NCI-H1694 treated with DMSO at 0.1 percent for 48 hours (cell line): ENCODE measurements at places on chromosomes 5 and 9.

DNA sequence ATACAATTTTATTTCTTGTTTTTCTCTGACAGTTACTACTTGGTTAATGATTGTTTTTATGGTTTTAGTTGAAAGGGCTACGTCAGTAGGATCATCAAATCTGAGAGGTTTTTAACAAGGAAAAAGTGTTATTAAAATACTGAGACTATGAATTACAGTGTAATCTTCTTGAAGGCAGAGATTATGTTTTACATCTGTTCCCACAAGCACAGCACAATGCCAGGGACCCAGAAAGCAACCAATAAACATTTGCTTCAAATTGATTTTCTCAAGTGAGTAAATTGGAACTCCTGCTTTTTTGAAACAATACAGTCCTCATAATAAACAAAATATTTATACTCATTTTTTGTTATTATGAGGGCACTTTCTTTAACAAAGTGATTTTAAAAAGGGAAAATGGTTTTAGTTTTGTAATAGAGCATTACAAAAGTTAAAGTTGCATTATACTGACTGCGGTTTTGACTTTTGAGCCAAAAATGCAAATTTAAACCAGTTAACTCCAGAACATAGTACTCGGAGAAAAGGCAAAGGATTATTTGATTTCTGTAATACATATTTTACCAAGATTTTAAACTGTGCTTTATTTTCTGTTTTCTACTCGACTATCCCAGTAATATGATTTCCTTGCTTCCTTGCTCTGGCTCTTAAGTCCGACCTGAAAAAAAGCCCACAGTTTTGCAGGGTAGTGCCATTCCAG lies 176.9 kb downstream of the GDNF start:
- no peak for DNase-seq

DNA sequence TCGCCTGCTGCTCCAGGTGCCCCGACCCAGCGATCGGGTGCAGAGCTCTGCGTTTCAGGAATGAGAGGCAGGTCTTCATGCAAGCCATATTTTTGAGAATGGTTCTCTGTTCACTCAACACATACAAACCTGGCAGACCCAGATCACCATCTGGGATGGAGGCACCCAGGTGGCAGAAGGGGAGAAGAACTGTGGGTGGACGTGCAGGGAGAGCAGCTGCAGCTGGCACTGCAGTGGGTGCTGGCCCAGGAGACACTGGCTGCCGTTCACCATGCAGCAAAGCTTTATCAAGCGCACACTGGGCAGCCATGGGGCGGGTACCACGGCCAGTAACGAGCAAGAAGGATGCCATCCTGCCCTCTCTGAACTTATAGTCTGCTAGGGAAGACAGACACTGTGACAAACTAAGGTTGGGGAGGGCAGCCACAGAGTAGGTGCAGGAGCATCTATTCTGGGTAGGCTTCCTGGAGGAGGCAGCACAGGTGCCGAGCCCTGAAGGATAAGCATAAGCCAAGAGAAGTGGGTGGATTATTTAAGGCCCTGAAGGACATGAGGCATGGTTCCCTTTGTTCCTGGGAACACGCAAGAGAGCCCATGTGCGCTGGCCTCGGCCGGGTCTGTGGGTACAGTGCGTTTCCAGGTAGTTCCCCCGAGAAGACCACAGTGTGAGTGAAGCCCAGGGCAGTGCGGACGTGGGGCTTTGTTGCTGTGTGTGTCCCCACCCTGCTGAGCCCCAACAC lies 46.2 kb upstream of the FCN2 start:
- DNase-seq = peak; percentile 72

- DNase-seq = no peak
These were observed 7.8 kb upstream of the HSPA9 start for GRCh38 chr5:138582959-138583358.

DNA sequence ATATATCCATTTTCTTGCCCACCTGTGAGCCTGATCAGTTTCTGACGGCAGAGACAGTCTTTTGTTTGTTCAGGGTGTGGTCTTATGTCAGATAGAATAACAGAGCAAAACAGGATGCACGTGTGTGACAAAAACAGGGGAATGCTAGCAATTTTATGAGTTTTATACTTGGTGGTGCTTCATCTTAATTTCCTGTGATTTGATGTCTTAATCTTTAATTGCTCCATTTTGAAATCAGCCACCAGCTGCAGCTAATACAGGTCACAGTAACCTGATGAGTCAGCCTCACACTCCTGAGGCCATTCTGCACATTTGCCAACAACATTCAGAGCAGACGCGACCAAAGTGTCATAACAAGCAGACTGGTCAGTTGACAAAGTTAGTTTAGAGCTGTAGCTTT lies 42.3 kb upstream of the JMY start:
- no peak for DNase-seq

- no peak for DNase-seq
These were observed 244.8 kb downstream of the GLIS3 start for GRCh38 chr9:4055032-4055431.

DNA sequence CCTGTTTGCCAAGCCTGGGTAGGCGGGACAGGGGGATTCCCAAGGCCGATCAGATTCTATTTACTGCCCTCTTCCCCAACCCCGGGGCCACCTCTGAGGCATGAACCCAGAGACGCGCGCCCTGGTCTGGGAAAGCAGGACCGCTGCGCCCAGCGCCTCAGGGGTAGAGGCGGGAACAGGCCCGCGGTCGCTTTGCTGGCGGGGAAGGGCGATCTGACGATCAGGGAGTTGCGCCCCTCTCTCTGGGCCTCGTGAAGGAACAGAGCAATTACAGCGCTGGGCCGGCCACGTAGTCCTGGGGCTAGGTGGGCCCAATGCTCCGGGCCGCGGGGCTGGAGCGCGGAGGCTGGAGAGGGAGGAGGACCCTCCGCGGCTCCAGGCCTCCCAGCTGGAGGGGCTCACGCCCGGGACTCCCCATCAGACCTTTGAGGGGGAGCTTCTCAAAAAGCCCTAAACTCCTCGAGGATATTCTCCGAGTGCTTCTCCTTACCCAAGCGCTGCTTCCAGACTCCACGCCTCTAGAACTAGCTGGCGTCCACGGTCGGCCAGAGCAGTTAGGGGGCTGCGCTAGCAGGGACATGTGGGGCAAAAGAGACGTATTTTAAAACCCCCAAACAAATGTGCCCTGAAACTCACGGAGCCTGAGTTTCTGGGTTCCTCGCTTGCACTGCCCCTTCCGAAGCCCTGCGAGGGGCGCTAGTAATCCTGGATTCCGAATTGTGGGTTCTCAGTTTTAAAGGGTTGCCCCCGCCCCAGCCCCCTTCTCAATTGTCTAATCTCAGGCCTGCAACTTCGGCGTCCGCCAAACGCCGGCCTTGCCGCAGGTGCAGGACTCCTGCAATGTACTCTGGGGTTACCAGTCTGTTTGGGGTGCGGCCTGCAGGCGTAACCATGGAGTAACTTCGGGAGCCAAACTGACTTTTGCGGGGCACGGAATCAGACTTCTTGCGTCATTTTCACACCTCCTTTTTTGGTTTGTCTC lies 57.6 kb downstream of the TMEM174 start:
- no peak for DNase-seq

DNA sequence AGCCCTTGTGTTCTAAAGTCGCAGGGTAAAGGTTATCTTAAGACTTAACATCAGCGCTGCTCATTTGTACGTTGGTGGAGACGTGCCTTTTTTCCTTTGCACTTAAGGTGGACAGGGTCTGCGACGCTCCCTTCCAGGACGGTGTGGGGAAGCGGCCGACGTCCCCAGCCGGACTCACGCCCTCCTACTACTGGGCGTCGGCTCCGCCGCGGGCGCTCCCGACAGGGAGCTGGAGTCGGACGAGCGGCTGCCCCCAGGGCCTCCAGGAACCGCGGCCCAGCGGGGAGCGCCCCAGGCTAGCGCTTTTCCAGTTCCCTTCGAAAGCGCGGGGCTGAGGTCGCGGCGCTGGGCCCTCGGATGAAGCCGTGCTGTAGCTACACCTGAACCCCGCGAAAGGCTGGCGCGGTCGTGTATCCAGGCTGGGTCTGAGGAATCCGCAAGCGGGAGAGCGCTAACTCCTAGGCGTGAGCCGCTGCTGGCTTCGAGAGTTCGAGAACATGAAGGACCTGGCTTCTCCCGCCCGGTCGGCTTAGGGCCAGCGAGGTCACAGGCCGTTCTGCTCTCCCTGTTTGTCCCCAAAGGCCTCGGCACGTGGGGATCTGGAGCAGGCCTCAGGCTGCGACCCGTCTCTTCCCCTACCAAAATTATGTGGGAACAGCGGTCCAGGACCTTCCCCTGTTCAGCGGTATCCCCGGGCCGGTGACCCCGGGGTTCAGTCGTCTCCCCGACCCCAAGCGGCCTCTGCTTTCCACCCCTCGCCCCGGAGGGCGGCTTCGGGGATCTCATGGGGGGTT lies 3.8 kb upstream of the DMRT3 start:
- no peak for DNase-seq

DNA sequence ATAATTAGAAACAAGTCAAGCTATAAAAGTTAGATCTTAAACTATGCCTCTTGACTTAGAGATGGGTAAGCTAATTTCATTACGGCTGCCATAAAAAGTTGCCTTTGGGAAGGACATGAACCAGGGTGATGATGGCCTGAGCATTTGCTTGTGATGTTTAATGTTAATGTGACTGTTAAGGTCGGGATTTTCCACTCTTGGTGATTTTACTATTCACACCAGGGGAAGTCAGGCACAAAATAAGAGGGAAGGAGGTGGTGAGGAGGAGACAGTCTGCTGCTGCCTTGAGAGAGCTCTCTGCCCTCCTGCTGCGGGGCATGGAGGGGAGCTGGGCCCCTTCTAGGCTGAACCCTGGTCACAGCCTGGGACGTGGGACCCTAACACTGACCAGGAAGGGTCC lies 34.4 kb downstream of the AHRR start:
- DNase-seq = no peak

DNA sequence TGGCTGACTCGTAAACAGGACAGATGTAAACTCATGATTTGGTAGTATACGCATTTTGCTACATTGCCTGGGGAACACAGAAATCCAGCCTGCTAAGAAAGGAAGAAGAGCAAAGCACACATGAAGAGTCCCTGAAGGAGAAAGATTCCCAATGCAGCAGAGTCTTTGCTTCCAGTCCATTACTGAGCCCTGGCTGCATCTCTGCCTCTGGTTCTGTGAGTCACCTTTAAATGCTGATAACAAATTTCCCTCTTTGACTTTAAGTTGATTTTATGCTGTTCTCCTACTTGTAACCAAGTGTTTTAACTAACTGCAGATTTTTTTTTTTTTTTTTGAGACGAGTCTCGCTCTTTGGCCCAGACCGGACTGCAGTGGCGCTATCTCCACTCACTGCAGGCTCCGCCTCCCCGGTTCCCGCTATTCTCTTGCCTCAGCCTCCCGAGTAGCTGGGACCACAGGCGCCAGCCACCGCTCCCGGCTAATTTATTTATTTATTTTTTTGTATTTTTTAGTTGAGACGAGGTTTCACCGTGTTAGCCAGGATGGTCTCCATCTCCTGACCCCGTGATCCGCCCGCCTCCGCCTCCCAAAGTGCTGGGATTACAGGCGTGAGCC lies 8.5 kb upstream of the PRXL2C start:
- no peak for DNase-seq

DNA sequence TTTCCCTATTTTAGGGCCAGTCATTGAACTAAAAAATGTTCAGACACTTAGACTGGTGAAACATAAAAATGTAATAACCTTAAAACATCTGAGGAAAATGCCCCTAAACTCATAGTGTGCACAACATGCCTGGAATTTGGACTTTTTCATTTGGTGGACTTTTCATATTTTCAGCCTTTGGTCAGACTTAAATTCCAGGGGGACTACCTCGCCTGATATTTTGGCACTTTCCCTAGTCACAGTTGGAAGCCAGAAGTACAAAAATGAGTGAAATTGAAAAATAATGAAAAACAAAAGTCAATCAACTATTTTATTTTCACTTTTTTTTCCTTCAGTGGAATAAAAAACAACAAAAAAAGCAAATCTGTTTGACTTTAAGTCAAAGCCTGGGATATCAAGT lies 256.2 kb downstream of the ACTL7B start:
- no peak for DNase-seq

DNA sequence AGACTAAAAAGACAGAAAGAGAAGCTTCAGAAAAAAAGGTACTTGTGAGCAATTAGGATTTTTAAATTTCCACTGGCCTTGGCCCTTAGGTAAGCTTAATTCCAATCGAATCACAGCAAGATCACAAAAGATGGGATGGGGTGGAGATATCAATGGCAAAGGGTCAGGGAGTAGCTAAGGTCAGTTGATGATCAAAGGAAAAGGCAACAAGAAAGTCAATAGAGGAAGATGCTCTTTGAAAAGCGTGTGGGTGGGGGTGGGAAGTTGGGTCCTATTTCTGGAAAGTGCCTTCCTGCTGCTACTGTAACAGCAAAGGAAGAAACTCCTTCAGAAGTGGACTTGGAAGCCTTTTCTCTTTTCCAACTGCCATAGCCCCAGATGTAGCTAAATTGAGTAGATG lies 7.3 kb downstream of the C1QTNF3 start:
- DNase-seq = no peak

DNA sequence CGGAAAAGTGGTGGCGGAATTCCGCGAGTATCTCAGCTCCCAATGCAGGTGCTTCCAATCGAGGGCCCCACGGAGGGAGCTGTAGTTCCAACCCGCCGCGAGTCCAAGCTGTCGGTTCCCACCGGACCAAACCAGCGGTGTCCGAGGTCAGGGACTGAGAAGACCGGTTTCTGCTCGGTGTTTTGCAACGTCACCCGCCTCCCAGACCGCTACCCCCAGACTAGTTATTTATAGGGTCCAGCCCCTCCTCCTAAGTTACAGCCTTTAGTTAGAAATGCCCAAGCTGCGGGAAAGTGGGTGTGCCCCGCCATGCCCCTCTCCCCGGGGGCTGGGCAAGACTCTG lies 677 bp upstream of the MYORG start:
- peak; percentile 47 for DNase-seq
